ENCODE measurements at places on chromosomes 11 and 22. TPM values are rescaled to one million over a fixed set of nuclear protein-coding genes. Genes with fewer than 3 reads are reported as not detected.

The MFRP gene
- total RNA-seq, result not detected

The WBP2NL gene
- 3.4 TPM for total RNA-seq

The RIMBP3C gene
- total RNA-seq, result 3.6 TPM

The PGM2L1 gene
- 10.3 TPM for total RNA-seq

The TLCD5 gene
- total RNA-seq, result not detected

The NPAT gene
- total RNA-seq, result 77.0 TPM

The MRGPRF gene
- not detected for total RNA-seq

The UCP3 gene
- total RNA-seq, result 3.8 TPM

The ACRV1 gene
- not detected for total RNA-seq

The ARHGEF17 gene
- total RNA-seq, result not detected

Data from naive thymus-derived CD4-positive, alpha-beta T cell (primary cell).